ENCODE measurements at places on chromosomes 11 and 22. TPM values are rescaled to one million over a fixed set of nuclear protein-coding genes. Genes with fewer than 3 reads are reported as not detected.
A peak's percentile ranks its signal among the peaks of the same experiment; 100 is the strongest.

Gene TTLL1
- 0.29 TPM for total RNA-seq

DNA sequence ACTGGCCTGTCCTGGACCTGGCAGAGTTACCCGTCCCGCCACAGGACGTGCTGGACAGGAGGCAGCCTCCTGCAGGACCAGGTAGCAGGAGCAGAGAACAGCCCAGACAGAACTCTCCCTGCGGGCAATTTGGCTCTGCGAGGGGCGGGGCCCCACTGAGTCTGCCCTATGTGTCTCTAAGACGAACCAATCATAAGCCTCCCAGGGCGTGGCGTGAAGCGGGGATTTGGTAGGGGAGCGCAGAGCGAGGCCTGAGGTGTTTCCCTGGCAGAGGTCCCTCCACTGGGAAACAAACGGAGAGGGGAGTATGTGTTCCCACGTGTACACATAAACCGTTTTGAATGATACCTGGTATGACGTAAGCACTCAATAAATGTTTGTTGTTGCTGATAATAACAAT lies 7.4 kb downstream of the CD82 start:
- no peak for DNase-seq

DNA sequence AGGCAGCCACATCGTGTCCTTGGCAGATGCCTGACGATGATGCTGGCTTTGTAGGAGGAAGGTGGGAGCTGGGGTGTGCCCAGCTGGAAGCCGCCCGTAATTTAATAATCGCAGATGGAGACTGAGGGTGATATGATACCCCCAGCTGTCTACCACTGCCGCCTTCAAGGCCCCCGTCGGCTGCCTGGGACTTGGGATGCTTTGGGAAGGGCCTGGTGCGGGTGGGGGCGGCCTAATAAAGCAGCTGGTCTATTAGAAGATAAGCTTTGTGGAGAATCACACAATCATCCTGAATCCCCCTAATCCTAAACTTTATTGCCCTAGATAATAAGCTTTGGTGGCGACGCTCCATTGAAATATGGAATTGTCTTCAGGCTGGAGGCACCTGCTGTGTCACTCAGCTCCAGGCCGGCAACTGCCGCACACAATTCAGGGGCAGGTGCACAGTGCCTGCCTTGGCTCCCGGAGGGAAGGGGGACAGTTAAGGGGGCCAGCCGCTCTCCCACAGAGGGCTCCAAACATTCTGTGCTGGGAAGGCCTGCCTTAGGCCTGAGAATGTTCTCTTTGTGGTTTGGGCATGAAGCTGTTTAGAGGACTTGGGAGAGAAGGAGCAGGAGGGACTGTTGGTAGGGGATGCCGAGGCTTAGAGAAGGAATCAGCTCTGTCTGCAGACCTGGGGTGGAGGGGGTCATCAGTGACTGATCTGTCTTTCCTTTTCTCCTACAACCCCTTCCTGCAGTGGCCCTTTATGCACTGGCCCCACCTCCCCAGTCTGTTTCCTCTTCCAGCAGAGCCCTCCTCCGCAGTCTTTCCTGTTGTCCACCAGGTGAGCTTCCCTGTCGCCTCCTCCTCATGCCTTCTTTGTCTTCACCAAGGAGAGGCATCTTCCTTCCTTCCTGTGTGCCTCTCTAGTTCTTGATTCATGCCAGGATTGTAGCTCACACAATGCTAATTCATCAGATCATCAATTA lies 65.3 kb downstream of the ARL14EP start:
- DNase-seq: no peak

- no peak for DNase-seq
Observed at GRCh38 chr11:35994421-35994820, 50.6 kb downstream of the LDLRAD3 start.

Gene SLC25A18
- total RNA-seq: not detected

DNA sequence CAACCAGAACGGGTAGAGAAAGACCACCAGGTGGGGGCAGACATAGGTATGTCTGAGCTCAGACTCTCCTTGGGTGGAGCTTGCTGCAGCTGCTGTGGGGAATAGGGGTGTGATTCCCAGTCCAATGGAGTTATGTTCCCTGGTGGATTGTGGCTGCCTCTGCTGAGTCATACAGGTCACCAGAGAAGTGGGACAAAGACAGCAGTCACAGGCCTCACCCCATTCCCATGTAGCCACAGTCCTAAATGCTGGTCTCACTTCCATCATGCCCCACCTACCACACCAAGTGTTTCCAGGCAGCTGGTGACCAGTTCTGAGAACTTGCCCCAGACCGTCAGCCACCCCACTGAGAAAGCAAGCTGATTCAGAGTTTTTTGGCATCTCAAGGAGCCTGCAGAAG lies 17.5 kb downstream of the OR52E5 start:
- DNase-seq: no peak

Gene B4GAT1
- 8.6 TPM for total RNA-seq

GRCh38 chr11:118618991-118619375 lies 11.6 kb downstream of the PHLDB1 start:
- DNase-seq: no peak

DNA sequence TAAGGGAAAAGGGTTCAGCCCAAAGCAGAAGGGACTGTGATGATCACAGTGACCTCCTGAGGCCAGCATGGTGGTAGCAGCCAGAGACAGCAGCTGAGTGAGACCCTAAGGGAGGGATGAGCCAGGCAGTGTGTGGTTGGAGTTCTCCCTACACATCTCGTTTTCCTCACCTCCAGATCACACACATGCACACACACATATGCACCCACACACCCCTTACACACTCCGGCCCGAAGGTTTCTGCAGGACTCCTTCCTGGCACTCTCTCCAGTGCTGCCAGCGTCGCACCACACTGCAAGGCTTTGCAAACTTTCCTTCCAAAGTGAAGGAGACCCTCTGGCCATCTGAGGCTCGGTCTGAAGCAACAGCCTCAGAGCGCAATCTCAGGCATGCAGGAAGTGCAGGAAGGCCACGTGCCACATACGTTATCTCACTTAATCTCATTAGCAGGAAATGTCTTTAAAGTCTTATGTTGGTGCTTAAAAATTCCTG lies 26.9 kb upstream of the TP53I11 start:
- DNase-seq: no peak

Gene MS4A6A
- 1.7 TPM for total RNA-seq

Gene KCNE3
- 6.2 TPM for total RNA-seq

DNA sequence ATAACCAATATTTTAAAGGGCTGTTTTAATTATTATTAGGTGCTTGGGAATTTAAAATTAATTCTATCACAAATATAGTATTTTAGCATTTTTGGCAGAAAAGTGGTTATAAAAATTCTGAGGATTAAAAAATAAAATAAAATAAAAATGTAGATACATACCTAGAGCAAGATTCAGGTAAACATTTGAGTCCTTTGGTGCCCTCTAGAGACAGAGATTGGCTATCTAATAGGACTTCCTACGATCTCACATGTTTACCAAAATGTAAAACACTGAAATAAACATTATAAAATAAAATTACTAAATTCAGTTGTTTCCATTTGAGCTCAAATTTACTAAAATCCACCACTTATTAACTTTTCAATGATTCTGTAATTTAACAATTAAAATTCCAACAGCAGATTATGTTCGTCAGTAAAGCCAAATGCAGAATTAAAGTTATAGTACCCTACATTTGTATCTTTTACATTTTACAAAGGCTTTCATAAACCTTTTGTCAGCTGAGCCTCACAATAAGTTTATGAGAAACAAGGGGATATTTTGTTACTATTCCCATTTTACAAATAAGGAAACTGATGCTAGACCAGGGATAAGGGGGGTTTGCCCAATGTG lies 27.7 kb downstream of the SLC36A4 start:
- DNase-seq: no peak

GRCh38 chr11:59865031-59865430 lies 1.3 kb downstream of the TCN1 start:
- no peak for DNase-seq

GRCh38 chr11:47258317-47258902 lies 614 bp downstream of the NR1H3 start:
- DNase-seq: no peak

- DNase-seq: no peak
Observed at GRCh38 chr11:18612394-18612793, 12.8 kb downstream of the MISFA start.

GRCh38 chr22:19986410-19987341 lies 29.9 kb downstream of the ARVCF start:
- peak; percentile 97 for DNase-seq

Gene LZTR1
- total RNA-seq: 135 TPM

DNA sequence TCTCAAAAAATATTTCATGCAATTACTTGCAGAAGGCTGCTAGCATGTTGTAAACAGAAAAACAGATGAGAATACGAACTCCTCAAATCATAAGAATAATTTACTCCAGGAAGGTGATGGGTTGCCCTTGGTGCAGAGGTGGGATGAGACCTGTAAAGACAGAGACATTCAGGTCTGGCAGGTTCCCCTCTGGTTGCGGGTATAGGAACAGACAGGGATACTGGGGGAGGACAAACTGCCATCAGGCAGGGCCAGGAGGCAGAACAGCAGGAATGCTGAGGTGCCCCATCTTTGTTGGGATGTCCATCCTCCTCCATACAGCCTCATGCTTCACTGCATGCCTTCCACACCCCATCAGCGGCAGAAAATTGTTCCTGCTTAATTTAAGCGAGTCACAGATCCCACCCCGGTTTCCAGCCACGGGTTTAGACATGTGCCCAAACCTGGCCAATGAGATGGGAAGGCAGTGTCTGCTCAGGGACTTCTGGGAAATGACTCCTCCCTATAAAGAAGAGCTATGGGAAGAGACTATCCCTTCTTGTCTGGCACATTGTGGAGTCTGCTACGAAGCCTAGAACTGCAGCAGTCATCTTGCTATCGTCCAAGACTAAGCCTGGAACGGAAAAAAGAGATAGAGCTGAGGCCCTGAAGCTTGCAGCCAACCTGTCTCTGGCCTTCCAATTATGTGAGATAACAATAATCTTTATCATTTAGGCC lies 23.1 kb upstream of the IRAG1 start:
- DNase-seq: peak; percentile 61

GRCh38 chr11:18265949-18266348 lies at the start of gene SAA1:
TSS of gene SAA1 (plus strand) at chr11:18266264. CDS start at chr11:18266888, 624 bp downstream.
- no peak for DNase-seq

- DNase-seq: no peak
Observed at GRCh38 chr11:20875889-20876288, 206.5 kb downstream of the NELL1 start.

- DNase-seq: no peak
Observed at GRCh38 chr11:69317401-69318092, 23.6 kb downstream of the MYEOV start.

- DNase-seq: peak; percentile 89
Observed at GRCh38 chr22:35231585-35232084, 25.7 kb upstream of the HMGXB4 start.

GRCh38 chr22:45842291-45842991 lies 134.5 kb downstream of the WNT7B start:
- DNase-seq: no peak

Gene OSM
- total RNA-seq: not detected

Gene PATE1
- total RNA-seq: not detected

DNA sequence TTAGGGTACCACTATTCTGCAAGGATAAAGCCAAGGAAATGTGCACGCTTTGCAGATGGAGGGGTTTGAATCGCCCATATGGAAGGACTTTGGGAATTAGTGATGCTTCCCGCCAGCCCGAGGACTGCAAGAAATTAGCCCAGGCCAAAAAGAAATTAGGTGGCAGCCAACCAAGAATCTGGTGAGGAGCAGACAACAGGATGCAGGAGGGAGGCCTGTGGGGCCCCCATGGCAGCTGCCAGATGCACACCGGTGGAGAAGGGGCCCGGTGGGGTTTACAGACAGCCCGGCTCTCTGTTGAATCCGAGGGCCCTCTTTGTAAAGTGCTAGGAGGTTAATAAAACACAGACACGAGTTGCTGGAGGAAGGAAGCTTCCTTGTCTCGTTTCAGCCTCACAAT lies 73.5 kb downstream of the TIMP3 start:
- DNase-seq: no peak

Gene LRRC4C
- not detected for total RNA-seq

GRCh38 chr11:74256378-74257133 lies 54.9 kb downstream of the P4HA3 start:
- DNase-seq: no peak

DNA sequence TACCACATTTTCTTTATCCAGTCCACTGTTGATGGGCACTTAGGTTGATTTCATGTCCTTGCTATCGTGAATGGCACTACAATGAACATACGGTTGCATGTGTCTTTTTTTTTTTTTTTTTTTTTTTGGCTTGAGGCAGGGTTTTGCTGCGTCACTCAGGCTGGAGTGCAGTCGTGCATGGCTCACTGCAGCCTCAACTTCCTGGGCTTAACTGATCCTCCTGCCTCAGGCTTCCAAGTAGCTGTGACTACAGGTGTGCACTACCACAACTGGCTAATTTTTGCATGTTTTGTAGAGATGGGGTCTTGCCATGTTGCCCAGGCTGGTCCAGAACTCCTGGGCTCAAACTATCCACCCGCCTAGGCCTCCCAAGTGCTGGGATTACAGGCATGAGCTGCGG lies 1.5 kb upstream of the CCDC90B start:
- DNase-seq: peak; percentile 47

DNA sequence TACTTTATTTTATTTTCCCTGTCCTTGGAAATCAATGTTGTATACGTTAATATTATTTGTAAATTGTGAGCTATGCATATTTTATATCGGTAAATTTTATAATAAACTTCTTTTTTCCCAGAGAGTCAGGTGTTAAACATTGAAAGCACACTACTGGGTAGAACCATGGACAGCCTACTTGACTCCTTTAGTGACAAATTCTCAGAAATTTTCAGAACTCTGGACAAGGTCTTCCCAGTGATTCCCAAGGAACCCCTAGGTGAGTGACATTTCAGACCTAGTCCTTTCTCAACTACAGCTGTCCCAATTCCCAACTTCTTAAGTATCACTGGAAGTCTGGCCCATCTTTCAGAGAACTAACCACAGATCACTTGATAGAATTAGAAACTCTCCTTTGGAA lies 107.2 kb downstream of the RCN1 start:
- DNase-seq: no peak

DNA sequence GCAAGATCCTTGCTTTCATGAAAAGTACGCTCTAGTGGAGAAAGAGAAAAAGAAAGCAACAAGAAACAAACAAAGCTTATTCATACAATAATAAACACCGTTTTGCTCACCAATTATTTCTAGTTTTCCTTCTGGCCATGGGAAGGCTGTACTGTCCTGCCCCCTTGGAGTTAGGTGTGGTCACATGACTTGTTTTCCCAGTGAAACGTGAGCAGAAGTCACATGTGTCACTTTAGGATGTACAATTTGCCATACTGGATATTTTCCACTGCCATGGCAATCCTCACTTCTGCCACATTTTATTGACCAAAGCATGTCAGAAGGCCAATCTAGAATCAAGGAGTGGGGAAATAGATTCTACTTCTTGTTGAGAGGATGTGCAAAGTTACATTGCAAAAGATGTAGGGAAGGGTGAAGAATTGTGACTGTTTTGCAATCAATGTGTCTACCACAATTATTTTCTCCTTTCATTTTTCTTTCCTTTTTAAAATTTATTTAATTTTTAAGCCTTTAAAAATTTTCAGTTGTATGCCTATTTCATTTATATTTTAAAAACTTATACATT lies 24.3 kb upstream of the TRAF6 start:
- no peak for DNase-seq

- DNase-seq: peak; percentile 11
Observed at GRCh38 chr11:63535734-63536133, 874 bp upstream of the PLAAT4 start.

GRCh38 chr22:19169002-19169946 lies 9.3 kb downstream of the SLC25A1 start:
- DNase-seq: peak; percentile 88

Gene CHADL
- total RNA-seq: not detected

Gene MMP27
- not detected for total RNA-seq

- DNase-seq: peak; percentile 94
Observed at GRCh38 chr22:23786752-23787599, at the start of gene SMARCB1. TSS of gene SMARCB1 (plus strand) at chr22:23786966. CDS start at chr22:23787170, 204 bp downstream.

Data from K562 (cell line).